ENCODE measurements at places on chromosomes 7 and 10.

GRCh38 chr10:19640566-19641263 is 175.5 kb upstream of the PLXDC2 start:
- DNase-seq = no peak

GRCh38 chr10:90913774-90914420 is 7.0 kb downstream of the ANKRD1 start:
- DNase-seq = no peak

DNA sequence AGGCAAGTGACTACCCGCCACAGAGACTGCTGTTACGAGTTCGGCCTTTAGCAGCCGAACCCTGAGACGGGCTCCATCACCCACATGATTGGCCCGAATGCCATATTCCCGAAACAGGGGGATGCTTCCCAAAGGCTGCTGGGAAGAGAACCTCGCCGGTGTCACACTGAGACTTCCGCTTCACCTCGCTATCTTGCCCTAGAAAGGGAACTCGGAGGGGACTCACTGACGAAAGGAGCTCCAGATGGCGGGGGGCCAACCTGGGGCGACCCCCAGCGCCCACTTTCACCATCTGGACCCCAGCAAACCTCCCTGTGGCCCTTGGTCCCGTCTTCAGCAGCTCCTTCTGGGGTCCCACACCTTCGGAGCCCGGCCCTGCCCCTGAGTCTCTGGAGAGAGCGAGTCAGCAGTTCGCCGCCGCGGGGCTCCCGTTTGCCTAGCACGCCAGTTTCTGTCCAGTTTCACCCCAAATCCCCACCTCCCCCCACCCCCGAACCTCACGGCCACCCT is 529 bp downstream of the HPS1 start:
- DNase-seq = no peak

DNA sequence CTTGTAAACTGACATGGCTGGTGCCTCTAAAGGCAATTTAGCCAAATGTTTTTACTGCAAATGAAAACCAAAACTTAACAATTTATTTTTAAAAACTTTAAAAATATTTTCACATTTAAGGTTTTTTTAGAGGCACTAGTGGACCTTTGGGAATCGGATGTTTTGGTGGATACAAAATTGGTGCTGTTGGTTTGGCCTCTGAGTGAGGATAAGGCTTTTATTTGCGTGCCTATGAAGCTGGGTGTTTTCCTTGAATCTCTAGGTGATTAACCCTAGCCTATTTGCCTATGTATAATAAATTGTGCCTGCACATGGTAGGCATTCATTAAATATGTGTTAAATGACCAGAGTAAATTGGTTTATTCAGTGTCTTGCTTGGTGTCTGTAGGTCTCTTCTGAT is 2.9 kb upstream of the SGCE start:
- no peak for DNase-seq

DNA sequence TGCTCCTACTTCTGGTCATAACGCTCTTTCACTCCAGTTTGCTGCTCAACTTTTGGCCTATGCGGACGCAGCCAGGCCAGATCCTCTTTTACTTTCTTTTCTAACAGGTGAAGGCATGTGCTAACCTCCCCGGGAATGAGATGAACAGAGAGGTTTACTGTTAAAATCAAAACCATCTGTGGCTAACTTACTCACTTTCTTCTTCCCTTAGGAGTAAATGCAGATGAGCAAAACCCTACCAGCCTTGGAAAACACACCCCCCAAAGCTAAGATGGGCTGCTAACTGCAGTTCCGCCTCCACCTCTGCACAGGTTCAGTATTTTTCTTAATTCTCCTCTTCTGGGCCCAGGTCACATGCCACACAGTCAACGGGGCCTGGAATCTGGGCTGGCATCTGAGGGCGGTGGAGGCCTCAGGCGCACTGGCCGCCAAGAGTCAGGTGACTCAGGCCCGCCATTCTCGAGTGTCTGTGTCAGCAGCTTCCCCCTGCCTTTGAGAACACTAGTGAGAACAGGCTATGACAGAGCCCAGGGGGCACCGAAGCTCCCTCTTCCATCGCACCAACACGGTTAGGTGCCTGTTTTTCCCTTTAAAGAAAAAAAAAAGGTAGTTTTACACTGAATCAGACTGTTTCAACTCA is 11.1 kb downstream of the FAM53B start:
- DNase-seq = peak; percentile 56

DNA sequence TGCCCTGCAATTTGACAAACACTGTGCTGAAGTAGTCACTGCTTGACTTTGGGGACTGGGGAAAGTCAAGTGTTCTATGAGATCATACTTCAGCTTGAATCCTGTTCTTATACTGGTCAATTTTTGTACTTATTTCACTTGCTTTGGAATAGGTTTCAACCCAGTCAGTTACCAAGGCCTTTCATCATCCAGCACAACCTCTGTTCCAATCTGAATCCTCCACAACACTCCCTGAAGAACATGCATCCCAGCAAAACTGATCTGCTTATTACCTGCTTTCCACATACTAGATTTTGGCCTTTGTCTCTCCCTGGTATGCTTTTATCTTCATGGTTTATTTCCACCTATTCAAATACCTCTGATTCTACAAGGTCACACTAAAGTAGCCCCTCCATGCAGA is 29.5 kb downstream of the DPY19L1 start:
- no peak for DNase-seq

DNA sequence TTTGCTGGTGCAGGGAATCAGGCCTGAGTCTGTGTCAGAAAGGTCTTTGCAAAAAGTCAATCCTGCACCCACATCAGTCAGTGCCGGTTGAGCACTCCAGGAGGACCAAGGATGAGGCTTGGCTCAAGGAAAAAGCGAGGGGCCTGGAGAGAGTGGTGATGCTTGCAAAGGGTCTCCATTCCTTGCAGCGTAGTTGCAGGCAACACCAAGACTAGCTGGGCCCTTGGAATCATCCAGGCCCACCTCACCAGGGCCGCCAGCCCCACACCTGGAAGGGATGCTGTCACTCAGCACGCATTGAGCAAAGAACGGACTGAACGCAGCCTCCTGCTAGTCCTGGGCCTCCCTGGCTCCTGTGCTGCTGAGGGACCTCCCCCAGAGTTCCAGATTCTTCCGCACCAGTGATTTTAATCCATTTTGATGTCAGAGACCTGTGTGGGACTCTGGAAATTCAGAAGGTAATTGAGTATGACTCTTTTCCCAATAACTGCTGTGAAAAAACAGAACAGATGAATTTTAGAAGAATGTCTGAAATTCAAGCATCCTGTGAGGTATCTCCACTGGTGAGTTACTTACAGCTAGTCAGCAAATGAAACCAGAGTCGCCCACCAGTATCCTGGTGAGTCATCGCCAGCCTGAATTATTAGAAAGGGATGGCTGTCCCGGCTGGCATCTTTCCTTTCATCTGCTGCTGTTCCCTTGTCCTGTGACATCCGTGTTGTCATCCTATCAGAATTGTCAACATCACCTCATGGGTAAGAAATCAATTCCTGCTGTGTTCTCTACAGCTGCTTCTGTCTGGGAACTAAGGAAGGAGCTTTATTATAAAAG is 150.8 kb upstream of the NPS start:
- DNase-seq = no peak

GRCh38 chr7:14902589-14903067 is at the start of gene DGKB:
Gene DGKB (minus strand): TSS chr7:14902751.
- DNase-seq = no peak

DNA sequence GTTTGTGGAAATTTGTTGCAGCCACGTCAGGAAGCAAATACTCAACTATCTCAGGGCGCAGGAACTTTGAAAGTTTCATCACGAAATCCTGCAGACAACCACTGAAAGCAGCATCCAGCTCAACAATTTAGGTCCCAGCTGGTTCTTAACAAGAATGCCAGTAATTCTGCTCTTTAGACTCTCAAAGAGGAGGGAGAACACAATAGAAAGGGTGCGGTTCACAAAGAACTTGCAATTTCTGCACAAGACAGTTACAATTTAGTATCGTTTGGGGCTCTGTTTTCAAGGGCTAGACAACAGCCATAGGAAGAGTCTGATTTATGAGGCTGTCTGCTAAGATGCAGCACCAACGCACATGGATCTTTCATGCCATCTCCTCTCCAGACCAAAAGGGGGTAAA is 223.1 kb downstream of the FGFR2 start:
- no peak for DNase-seq

- no peak for DNase-seq
Observed at GRCh38 chr7:134823400-134823799, 44.0 kb downstream of the CALD1 start.

DNA sequence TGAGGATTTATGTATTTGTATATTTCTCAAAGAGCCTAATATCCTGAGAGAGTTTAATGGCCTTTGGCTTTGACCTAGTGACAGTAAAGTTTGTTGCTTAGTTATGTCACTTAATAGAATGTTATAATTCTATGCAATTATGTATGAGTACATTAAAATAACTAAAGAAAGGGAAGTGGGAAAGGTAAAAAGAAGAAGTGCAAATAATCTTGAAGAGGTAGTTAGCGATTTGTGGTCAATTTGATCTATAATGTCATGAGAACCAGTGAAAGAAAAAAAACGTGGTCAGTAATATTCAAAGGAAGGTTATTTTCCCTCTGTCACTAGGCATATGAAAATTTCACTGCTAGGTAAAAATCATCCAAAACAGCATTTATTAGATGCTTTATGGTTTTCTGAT is 143.4 kb upstream of the LSM8 start:
- no peak for DNase-seq
